ENCODE measurements at places on chromosomes 16 and 17. TPM values are rescaled to one million over a fixed set of nuclear protein-coding genes. Genes with fewer than 3 reads are reported as not detected.
A peak's percentile ranks its signal among the peaks of the same experiment; 100 is the strongest.

DNA sequence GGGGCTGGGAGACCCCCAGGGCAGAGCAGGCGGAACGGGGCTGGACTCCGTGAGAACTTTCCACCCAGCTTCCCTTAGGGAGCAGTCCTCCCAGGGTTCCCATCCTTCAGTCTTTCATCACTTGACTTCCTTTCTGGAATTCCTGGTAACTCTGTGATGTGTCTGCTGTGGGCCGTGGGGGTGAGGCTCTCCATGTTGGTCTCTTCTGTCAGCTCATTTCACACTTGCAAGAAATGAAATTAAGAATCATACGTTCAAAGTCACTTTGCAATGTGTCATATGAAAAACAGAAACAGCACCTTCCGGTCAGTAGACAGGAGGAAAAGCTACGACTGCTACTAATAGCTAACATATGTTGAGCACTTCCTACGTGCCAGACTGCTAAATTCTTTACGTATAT lies 5.4 kb upstream of the BBS2 start:
- DNase-seq = no peak

DNA sequence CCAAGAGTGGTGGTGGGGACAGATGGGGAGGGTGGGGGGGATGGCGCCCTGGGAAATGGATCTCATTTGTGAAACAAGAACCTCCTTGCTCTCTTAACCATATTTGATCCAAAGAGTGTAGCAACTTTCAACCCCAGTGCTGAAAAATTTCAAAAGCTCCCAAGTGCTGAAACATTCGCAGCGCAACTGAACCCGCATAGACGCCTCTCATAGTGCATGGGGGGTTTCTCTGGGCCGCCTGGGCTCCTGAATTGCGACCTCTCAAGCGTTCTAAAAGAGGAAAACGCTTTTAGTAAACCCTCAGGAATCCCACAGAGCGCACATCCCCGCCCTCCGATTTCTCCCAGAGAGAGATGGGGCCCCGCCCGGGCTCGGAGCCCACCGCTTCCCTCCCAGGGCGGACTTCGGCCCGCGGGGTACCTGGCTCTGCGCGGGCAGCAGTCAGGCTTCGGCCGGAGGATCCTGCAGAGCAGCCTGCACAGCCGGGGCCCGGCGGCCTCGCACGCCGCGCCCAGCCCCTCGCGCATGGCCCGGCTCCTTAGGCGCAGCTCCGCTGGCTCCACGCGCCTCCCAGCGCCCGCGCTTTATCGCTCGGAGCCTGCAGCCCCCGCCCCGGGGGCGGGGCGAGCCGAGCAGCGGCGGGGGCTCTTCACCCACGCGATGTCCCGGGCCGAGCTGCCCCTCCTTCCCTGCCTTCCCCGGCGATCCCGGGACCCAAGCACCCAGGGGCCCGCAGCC lies 7.0 kb downstream of the NOS2 start:
- no peak for DNase-seq

DNA sequence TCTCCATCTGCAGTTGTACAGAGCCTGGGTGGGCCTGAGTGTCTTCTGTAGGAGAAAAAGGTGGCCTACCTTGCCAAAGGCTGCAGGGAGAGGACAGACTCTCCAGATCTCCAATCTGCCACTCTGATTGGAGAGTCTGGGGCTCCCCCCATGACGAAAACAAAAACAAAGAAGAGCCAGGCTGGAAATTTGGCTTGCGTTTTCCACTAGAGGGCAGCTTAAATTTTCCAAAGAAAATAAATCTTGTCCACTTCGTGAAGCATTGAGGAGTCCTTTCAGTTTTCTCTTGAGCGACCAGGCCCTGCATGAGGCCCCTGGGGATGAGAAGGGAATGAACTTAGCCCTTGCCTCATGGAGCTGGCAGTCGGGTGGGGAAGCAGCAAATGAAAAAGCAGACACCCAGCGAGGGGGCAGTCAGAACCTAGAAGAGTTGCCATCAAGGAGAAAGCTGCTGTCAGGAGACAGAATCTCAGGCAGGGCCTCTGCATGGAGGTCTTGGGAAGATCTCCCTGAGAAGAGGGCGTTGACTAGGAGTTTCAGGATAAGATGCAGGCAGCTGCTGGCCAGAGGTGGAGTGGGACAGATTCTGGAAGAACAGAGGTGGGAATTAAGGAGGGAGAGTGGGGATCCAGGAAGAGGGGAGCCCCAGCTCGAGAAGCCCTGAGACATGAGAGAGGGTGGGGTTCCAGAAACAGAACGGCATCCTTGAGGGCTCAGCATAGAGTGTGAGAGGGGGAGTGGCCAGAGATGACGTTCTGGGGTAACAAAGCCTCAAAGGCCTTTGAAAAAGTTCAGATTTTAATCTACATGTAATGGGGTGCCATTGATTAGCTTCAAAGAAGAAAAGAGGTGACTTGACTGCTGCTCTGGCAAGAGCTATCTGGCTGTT lies 8.4 kb upstream of the SHCBP1 start:
- DNase-seq = no peak

GRCh38 chr16:77234611-77235010 lies 35.4 kb downstream of the SYCE1L start:
- no peak for DNase-seq

DNA sequence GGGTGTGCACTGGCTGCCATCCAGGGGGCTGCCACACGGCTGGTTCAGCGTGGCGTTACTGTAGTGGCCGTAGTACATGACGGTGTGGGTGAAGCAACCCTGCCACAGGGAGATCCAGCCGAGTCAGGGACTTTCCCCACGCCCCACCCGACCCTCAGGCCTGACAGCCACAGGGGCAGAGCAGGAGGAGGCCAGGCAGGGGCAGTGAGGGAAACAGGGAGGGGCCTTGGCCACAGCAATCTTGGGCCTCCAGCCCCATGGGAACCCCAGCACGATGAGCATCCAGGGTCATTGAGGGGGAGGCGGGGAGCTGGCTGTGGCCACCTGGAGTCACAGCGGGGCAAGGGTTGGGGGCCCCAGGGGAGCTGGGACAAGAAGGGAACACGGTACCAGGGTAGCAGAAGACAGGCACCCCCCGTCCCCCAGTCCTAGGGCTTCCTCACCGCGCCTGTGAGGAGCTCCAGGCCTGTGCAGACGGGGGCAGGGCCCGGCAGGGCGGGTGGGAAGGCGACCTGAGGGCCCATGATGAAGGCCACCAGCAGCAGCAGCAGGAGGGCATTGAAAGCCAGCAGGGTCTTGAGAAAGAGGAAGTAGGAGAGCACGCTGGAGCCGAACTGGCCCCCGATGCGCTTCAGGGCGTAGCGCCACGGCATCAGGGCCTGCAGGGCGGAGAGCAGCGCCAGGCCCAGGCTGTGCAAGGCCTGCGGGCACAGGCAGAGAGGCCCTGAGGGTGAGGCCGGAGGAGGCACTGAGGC lies 4.3 kb downstream of the TMC6 start:
- no peak for DNase-seq

DNA sequence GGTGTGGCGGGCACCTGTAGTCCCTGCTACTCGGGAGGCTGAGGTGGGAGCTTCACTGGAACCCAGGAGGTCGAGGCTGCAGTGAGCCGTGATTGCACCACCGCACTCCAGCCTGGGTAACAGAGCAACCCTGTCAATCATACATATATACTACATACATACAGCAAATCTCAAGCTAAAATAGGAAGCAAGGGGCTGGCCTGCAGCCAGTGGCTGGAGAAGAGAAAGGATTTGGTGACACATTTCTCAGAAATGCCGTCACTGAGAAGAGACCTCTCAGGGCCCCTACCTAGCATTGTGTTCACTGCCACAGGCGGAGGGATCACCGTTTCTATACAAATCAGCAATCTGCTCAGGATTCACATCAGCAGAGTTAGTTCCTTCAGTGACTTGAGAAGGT lies 16.9 kb downstream of the NARF start:
- no peak for DNase-seq

Gene TP53TG3C
- total RNA-seq = not detected

- DNase-seq = no peak
Observed at GRCh38 chr17:78555746-78556401, 21.3 kb downstream of the DNAH17 start.

- DNase-seq = peak; percentile 55
Observed at GRCh38 chr17:50779747-50780353, 12.5 kb upstream of the ANKRD40CL start.
